ENCODE measurements at places on chromosomes 2 and 18.

DNA sequence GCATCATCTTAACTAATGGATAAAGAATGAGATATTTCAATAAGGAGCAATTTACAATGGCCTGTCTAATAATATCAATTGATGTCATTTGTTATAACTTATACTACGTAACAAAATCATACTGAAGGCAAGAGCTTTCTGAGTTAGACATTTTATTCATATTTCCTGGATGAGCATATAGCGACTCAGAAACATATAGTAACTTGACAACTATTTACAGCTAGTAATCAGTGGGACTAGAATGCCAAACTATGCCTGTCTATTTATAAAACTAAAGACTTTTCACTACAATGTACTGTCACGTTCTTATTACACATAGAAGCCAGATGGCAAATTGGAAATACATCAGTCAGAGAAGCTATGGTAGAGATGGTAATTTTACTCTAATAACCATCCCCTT, 766.2 kb upstream of the TMEFF2 start:
- DNase-seq = no peak

GRCh38 chr2:238651306-238652052, 196.4 kb upstream of the TWIST2 start:
- no peak for DNase-seq

DNA sequence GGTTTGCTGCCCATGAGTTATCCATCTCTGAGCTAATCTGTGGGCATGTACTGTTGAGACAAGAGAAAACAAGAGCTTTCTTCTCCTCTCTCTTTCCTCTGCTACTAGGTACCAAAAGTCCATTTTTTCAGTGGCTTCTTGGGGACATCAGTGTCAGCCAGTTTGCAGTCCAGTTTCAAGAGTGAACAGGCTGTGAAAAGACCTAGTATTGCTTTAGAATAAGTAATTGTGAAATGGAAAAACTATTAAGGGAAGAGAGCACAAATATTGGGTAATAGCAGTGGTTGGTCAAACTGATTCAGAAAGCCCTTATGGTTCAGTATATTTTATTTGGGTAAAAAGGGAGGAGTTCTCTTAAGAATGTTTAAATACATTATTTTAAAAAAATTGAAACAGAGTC, 33.0 kb upstream of the MEP1B start:
- no peak for DNase-seq

GRCh38 chr2:89767572-89768435, 1076.3 kb downstream of the RPIA start:
- no peak for DNase-seq

DNA sequence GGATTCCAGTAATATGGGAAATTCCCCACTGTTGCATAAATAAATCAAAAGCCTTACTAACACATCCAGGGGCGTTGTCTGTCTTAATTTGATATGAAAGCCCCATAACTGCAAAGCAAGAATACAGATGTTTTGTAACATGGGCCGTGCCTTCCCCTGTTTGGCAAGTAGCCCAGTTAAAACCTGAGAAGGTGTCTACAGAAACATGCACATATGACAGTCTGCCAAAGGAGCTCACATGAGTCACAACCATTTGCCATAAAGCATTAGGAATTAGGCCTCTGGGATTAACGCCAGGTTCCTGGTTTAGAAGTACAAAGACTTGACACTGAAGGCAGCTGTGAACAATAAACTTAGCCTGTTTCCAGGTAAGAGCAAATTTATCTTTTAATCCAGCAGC, 43.1 kb upstream of the LONRF2 start:
- DNase-seq = no peak

DNA sequence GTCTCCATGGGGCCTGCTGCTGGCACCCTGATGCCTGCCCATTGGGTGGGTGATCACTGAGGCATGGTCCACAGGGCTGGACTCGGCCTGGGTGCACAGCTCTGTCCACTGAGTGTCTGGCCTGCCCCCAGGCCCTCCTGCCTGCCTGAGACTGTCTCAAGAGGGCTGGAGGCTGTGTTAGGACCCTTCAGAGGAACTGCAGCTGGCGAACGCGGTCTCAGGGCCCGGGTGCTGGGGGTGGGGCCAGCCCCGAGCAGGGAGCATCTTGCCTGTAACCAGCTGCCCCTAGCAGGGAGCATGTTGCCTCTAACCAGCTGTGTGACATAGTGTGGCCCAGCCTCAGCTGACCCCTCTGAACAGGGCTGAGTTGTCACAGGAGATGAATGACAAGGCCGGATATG, 50.0 kb downstream of the TWIST2 start:
- DNase-seq = no peak

DNA sequence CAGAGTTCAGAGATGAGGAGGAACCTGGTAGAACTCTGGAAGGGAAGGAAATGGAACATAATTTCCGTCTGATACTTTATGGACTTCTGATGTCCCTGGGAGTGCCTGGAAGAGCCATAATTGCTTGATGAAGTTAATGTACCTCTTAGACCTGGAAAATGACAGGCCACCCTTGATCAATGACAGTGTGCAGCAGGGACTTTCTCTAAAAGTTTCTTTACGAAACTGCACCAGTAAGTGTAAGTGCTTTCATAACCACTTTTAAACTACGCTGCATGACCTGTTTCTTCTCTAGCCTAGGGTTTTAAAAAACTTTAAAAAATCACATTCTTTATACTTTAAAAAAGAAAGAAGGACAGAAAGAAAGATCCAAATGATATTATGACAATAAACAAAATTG, 164.5 kb downstream of the LPIN1 start:
- no peak for DNase-seq

DNA sequence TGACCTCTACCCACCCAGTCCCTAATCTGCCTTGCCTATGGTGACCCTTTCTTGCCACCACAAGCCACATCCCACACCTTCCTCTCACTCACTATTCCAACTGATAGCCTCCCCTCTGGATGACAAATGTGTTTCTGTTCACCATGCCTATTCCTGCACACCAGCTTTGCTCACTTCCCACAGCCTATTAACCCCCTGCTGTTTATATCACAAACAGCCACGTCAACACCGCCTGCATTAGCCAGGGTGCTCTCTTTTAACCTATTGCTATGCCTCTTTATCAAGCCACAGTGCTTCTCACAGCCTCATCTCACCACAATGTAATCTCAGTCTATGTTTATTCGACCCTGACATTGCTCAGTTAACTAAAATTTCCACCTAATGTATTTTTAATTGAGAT, 271.8 kb downstream of the SUCLG1 start:
- no peak for DNase-seq

DNA sequence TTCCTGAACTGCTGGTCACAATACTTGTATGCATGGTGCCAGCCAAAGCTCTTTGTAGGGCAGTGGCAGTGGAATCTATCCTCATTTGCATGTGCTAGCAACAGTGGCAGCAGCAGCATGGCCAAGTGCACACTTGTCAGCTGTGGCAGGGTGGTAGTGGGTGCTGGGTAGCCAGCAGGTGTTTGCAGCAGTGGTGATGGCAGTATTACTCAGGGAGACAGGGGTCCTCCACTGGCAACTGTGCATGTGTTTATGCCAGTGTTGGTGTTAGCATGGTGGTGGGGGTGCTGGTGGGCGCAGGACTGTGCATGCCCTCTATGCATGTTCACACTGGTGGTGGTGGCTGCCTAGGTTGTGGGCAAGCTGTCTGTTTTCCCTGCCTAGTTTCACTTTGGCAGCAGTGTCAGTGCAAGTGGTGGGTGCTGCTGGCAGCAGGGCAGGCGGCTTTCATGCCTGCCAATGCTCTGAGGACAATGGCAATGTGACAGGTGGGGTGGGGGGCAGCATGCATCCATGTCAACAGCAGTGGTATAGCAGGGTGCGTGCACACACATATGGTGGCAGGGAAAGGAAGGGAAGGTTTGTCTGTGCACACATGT, 41.2 kb downstream of the GALNT13 start:
- DNase-seq = no peak

GRCh38 chr2:20972110-20972509, 71.8 kb downstream of the APOB start:
- no peak for DNase-seq

- DNase-seq = no peak
Measured at GRCh38 chr18:21341141-21341540, 99.1 kb downstream of the GREB1L start.

- DNase-seq = no peak
Measured at GRCh38 chr2:51534166-51534565, 502.2 kb upstream of the NRXN1 start.

GRCh38 chr18:8684577-8684976, 20.8 kb upstream of the MTCL1 start:
- DNase-seq = no peak

DNA sequence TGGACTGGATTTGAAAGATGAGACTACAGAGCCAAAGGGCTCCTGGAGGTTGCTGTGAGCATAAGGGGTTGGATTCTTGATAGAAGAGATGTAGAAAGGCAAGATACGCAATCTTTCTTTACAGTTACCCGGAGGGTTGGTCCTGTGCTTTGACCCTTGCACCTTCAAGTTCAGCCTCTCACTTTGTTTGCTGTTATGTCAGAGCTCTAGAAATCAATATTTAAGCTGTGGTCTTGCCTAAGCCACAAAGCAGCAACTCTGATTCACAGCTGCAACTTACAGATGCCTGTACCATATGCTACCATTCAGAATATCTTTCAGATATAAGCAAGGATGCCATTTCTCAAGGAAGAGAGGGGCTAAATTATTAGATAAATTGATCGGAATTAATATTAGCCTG, 943.1 kb upstream of the LRRTM1 start:
- DNase-seq = no peak

DNA sequence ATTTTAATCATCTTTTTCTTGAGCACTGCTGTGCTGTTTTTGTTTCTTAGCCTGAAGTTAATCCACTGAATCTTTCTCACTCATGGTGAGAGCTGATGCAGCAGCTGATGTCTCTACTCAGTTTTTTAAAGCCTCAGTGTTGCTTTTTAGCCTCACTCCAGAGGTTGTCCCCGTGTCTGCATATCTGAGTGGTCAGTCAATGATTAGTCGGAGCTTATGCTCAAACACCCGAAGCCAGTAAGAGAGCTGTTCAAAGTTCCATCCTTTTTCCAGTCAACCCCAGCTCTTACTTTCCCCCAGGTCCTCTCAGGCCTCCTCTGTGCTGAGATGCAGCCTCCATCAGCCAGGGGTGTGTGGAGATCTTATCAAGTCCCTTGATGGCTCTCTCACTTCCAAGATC, 81.1 kb downstream of the MBOAT2 start:
- no peak for DNase-seq

DNA sequence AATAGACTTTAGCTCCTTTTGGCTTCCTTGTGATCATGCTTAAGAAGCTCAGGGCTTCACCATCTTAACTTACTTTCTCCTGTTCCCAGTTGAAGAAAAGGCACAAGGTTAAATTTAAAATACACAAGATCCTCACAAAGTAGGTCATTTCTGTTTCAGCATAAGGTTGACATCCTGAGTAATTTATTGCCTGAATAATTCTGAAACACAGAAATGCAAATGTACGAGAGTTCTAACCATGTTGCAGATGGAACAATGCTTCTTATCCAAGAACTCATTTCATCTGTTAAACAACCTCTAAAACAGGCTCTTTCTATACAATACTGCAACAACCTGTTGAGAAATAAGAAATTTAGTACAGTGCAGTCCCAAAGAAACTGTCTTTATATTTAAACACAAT, 395.2 kb downstream of the BCL11A start:
- no peak for DNase-seq

DNA sequence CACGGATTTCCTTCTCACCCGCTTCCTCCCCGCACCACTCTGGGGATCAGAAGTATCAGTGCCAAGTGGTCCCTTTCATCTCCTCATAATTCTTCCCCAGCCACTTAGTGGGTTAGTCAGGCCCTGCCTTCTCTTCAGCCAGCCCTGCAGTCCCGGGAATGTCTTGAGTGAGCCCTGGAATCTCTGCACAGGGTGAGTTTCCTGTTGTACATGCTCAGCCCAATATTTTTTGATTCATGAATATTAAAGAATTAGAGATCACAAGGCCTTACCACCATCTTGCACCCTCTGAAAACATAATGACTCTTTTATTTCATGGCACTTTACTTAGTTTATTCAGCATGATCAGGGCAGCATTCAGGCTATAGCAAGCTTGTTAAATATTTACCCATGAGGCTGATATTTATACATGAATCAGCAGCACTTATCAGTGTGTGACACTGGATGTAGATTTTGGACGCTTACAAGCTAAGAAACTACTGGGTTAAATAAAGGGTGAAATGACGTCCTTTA, 159.4 kb upstream of the FOSL2 start:
- no peak for DNase-seq

- no peak for DNase-seq
Measured at GRCh38 chr2:103781313-103781712, 1019.5 kb downstream of the TMEM182 start.

DNA sequence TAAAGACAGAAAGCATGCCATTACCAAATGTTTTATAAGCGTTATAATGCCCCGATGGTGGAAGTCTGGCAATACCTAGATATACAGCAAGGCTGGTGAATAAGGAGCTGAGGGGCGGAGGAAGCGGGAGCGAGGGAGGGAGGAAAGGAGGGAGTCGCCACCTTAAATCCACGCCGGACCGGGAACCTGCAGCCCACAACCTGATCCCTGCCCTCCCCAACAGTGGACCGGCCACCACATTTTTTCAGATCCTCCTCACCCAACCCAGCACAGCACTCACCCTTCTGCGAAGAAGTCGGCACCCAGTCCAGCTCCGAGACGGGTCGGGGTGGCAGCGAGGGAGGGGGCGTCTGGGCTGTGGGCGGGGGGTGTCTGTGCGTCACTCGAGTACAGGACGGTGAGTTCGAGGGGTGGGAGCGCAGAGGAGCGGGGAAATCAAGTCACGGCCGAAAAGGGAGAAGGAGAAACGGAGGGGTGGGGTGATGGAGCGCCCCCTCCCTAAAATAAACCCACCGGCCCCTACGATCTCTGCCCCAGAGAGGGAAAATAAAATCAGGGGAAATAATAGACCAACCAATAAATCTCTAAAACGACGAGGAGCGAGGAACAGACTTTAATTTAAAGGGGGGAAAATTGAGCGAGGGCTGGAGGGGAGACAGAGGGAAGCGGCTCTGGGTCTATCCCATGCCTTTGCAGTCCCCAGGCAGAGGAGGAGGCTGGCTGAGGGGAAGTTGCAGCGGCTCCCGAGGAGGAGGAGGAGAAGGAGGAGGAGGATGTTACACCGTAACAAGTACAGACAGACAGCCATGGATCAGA, 96.5 kb upstream of the SERTAD2 start:
- DNase-seq = peak; percentile 15

All from activated effector memory CD4-positive, alpha-beta T cell treated with Interleukin-2 at 50 U/mL for 16 hours (primary cell).